ENCODE measurements at places on chromosomes 3 and 15.

GRCh38 chr3:137764001-137764433 is at the start of gene SOX14:
SOX14 (plus strand) TSS chr3:137764315; CDS start chr3:137764785, 470 bp downstream.
- H3K36me3 ChIP-seq: no peaks in the 10 kb centered on the region
- no peak within 1 kb of the TSS for H3K27ac ChIP-seq
- DNase-seq: no peak
- H3K4me3 ChIP-seq: no peak within 1 kb of the TSS

GRCh38 chr3:100697172-100697571 is 12.1 kb upstream of the TFG start:
- H3K27me3 ChIP-seq: no peaks in the 10 kb centered on the region
- no peaks in the 10 kb centered on the region for H3K36me3 ChIP-seq
- no peak overlapping the region for H3K27ac ChIP-seq
- H3K4me3 ChIP-seq: no peak overlapping the region

DNA sequence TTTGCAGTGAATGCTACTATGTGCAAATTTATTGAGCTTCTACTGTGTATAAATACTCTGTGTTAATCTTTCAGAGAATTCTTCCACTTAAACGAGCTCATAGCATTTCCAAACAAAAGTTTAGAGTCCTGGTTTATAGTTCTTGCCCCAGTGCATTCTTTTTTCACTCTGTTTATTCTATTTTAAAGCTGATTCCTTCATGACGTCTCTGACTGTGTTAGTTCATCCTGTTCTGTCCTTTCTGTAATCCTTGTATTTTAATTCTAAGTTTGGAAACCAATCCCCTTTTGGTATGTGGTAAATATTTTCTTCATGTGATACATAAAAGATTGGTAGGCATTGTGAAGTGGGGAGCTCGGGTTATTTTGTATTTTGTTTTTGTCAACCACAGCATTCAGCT is 18.7 kb downstream of the P2RY14 start:
- no peak overlapping the region for H3K27ac ChIP-seq
- H3K36me3 ChIP-seq: no peaks in the 10 kb centered on the region
- no peaks in the 10 kb centered on the region for H3K27me3 ChIP-seq
- DNase-seq: no peak

DNA sequence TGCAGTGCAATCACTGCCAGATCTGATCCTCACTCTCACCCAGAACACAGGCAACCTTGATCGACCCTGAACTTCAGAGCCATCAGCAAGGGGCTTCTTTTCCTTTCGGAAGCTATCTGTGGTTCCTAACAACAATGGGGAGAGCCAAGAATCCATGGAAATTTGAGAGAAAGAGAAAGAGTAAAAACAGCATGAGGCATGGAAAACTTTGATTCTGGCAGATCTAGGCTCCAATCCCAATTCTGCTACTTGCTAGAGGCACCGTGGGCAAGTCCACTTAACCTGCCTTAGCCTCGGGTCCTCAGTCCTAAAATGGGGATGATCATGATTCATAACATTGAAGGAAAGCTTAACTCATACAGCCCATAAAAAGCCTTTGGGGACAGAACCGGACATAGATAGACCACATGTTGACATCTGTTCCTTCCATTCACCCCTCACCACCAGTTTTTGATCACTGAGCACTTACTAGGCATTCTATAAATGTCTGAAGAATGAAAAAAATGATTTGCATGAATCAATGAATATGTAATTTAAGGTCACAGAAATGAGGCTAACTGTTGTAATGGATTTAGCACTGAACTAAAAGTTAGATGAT is 605.7 kb upstream of the CFAP20DC start:
- H3K36me3 ChIP-seq: no peaks in the 10 kb centered on the region
- H3K4me1 ChIP-seq: no peaks in the 10 kb centered on the region
- no peaks in the 10 kb centered on the region for H3K27me3 ChIP-seq
- H3K4me3 ChIP-seq: no peak overlapping the region
- no peak overlapping the region for H3K27ac ChIP-seq

DNA sequence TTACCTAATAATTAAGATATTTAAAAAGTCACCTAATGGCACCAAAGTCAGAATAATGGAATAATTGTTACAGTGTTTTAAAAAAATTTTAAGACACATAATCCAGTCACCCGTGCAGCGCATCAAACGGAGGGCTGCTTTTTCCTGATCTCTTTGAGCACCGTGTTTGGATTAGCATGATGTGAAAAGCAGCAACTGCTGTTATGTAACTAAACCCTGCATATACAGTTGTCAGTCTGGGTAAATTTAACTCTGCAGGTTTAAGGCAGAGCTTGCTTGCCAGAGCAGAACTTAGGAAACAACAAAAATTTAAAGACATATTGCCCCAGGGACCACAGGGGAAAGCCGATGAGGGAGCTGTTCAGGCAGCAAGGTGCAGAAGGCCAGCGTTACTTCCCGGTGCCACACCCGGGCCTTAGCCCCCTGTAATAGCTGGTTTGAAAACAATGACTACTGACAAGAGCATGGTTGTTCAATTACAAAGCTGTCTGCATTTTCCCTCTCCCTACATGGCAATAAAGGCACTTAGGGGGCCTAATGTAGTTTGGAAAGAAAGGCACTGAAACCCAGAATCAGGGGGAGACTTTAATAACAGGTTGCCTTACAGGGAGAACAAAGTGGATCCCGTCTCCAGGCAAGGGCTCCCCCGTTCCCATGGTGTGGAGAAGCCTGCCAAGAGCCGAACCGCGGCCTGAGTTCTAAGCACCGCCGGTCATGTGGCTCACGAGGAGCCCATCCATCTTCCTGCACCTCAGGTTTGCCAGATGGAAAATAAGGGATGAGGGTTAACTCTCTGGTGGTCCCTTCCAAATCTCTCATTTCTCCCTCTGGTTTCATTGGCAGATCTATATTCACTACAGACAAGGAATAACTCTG is 32.2 kb downstream of the RORA start:
- H3K27ac ChIP-seq: no peak overlapping the region
- H3K27me3 ChIP-seq: no peaks in the 10 kb centered on the region
- H3K36me3 ChIP-seq: no peaks in the 10 kb centered on the region
- no peaks in the 10 kb centered on the region for H3K4me1 ChIP-seq
- DNase-seq: no peak
- no peak overlapping the region for H3K4me3 ChIP-seq

DNA sequence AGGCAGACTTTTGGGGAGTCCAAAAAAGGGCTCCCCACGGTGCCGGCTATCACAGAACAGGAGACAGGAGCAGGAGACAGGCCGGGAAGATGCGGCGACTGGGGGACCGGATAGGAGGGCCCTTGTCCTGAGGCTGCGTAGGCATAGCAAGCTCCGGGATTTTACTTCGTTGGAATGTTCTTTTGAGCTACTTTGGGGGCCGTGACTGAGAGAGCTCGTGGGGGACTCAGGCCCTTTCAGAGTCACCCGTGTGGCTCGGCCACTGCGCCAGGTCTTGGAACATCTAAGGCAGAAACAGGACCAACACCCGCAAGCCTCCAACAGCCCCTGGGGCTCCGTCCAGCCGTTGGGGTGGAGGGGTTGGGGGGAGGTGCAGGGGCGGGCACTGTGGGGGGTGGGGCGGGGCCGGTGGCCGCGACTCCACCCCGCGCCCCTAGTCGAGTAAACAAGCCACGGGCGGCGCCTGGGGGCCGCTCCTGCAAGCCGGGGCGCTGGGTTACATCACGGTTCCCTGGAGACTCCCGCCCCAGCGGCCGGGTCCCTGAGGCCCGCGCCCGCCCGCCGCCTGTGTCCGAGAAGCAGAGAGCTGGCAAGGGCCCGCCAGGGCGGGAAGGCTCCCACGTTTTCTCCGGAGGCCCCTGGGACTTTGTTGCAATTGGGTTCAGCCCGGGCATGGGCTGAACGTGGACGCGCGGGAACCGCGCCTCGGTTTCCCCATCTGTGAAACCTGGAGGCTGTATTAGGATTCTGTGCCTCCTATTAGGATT is 23.3 kb upstream of the C15orf39 start:
- no peak for DNase-seq
- no peak overlapping the region for H3K4me3 ChIP-seq
- H3K27ac ChIP-seq: no peak overlapping the region

DNA sequence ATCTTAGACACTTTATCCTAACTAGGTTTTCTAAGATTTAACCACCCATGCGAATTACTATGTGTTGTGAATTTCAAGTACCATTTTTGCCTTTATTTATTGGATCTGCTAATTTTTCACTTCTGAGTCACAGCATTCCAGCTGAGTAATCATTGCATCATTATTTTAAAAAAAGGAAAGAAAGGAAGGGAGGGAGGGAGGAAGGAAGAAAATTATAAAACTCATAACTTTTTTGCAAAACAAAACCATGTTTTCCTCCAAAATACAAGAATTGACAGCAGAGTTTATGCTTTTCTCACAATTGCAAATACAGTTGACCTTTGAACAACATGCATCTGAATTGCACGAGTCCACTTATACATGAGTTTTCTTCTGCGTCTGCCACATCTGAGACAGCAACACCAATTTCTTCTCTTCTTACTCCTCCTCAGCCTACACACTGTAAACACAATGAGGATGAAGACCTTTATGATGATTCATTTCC is 651.4 kb upstream of the NECTIN3 start:
- DNase-seq: no peak
- no peak overlapping the region for H3K4me3 ChIP-seq
- H3K36me3 ChIP-seq: no peaks in the 10 kb centered on the region
- no peak overlapping the region for H3K27ac ChIP-seq

- no peak overlapping the region for H3K27ac ChIP-seq
- H3K4me1 ChIP-seq: no peaks in the 10 kb centered on the region
- no peaks in the 10 kb centered on the region for H3K27me3 ChIP-seq
- peak; percentile 40 for DNase-seq
Measured at GRCh38 chr15:20340931-20341661, 200.5 kb downstream of the GOLGA6L6 start.

DNA sequence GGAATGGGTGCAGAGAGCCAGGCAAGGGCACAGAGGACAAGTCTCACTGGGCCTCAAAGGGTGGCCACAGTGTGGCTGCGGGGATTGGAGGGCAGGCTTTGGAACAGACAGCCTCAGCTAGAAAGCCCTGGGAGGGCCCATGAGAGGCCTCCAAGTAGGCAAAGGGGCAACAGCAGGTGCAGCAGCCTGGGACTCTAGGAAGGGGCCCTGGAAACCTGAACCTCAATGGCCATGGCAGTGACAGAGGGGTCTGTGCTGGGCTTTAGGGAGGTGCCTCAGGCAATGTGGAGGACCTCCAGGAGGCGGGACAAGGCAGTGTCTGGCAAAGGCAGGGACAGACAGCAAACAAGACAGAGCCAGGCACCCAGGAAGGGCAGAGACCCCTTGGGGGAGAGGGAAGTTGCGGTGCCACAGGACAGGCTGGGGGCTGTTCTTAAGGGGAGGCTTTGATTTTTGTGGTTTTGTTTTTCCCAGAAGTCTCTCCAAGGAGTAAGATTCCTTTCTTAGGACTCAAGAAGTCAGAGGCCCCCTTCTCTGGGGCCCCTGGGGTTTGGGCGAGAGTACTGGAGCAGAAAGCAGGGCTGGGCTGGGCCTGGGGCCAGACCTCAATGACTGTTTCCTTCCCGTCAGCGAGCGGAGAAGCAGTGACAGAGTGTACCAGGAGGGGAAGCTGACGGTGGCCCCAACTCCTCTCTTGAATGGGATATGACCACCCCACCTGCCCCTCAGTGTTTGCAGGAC is 9.7 kb downstream of the STOML1 start:
- H3K27me3 ChIP-seq: no peaks in the 10 kb centered on the region
- H3K4me3 ChIP-seq: no peak overlapping the region
- no peak for DNase-seq
- peak overlapping the region; percentile 30 for H3K27ac ChIP-seq
- H3K36me3 ChIP-seq: peaks cover 28% of the 10 kb centered on the region

GRCh38 chr15:43867096-43867495 is 40.3 kb downstream of the WDR76 start:
- H3K4me3 ChIP-seq: no peak overlapping the region
- no peaks in the 10 kb centered on the region for H3K27me3 ChIP-seq
- H3K4me1 ChIP-seq: no peaks in the 10 kb centered on the region
- no peak overlapping the region for H3K27ac ChIP-seq
- H3K36me3 ChIP-seq: peaks cover 5% of the 10 kb centered on the region

- H3K4me3 ChIP-seq: no peak overlapping the region
- DNase-seq: no peak
- no peaks in the 10 kb centered on the region for H3K27me3 ChIP-seq
- H3K4me1 ChIP-seq: no peaks in the 10 kb centered on the region
- no peak overlapping the region for H3K27ac ChIP-seq
Measured at GRCh38 chr3:71951842-71952241, 166.9 kb upstream of the PROK2 start.
